Right cardiac atrium (tissue), 5 donors: ENCODE measurements at places on chromosomes 7 and 10. TPM values are rescaled to one million over a fixed set of nuclear protein-coding genes. Genes with fewer than 3 reads are reported as not detected.

- DNase-seq, result no peak
These were observed 86.2 kb downstream of the ZRANB1 start for GRCh38 chr10:125027871-125028869.

GRCh38 chr10:72083790-72084459 is 4.4 kb downstream of the SPOCK2 start:
- DNase-seq, result no peak

- DNase-seq, result peak; percentile 52
These were observed 195.7 kb downstream of the HERPUD2 start for GRCh38 chr7:35499226-35499625.

GRCh38 chr7:26937306-26937705 is 72.9 kb upstream of the SKAP2 start:
- DNase-seq, result no peak

Gene EBLN1
- total RNA-seq, result not detected

DNA sequence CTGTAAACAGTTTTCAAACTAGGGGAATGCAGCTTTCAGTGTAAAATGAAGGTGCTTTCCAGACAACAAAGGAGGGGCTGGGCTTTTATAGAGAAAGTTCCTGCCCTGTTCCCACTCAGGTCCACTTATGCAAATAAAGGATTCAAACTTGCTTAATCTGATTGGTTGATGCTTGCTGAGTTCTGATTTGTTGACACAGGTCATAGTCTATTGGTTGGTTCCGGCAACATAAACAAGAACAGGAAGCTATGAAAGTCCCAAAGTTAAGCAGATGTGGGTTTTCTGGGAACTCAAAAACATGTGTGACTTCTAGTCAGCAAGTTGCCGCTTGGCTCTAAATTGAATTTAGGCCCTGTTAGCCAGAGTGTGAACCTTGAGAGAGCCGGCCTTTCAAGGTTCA is 194.2 kb upstream of the SVIL start:
- no peak for DNase-seq

GRCh38 chr7:26493737-26494428 is 202.2 kb downstream of the SNX10 start:
- no peak for DNase-seq
